ENCODE measurements at places on chromosomes 7 and 10.

DNA sequence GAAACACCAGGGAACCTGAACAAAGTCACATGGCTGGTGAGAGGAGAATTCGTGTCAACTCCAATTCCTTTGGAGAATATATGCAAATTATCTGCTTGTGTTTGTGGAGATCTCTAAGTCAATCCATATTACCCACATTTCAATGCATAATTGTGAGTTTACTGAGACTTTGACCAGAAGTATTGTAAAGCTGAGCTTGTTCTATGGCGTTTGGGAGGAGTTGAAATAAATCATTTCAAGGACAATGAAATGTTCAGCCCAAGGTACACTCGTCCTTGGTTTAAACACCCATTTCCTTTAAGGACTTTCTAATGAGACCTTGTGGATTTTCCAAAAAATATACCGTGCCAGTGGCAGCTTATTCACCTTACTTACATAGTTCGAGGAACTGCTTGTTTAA lies 186.6 kb upstream of the HDAC9 start:
- DNase-seq, result no peak

DNA sequence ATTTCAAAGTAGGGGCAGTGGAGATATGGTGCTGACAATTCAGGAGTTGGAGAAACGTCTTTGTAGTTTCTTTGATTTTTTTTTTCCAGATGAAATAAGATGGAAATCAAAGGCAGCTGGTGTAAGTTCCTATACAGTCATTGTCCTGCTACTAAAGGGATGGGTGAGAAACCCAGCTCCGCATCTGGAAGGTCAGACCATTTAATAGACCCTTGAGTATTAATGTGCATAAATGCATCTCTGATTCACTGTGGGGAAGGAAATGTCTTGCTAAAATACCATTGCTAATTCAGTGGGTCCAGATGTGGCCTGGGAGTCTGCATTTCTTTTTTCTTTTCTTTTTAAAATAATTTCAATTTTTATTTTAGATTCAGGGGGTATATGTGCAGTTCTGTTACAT lies 15.5 kb downstream of the ABCB4 start:
- no peak for DNase-seq

DNA sequence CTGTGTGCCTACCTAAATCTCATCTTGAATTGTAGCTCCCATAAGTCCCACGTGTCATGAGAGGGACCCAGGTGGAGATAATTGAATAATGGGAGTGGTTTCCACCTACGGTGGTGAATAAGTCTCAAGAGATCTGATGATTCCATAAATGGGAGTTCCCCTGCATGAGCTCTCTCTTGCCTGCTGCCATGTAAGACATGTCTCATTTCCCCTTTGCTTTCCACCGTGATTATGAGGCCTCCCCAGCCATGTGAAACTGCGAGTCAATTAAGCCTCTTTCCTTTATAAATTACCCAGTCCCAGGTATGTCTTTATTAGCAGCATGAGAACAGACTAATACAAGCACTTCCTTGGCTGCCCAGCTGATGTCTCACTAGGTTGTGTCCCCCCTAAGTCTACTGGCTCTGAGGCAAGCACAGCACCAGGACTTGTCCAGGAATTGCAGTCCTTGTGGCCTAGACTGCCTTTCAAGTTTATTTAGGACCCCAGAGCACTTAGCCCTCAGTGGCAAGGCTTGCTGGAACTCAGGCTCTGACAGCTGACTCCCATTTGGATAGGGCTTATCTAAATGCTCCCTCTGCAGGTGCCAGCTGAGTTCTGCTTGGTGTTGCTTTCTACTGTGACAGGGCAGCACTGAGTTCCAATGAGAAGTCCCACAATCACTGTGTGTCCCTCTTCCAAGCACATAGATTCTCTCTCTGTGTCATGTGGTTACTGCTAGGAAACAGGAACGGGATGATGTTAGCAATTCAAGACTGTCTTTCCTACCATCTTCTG lies 59.0 kb upstream of the TAS2R16 start:
- DNase-seq, result no peak

GRCh38 chr7:100583132-100584053 lies 2.5 kb downstream of the LRCH4 start:
- peak; percentile 62 for DNase-seq

DNA sequence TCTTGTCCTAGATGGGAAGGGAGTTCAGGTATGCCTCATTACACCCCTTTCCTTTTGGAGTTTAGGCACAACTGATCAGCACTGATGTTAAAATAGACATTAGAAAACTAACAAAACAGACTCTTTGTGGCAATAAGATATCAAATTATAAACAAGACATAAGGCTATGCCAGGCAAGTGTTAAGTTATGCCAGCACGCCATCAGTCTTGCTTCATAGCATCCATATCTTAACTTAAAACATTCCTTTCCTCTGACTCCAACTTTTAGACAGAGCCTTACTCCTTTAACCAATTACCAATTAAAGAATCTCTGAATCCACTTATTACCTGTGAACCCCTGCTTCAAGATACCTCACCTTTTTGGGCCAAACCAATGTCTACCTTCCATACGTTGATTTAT lies 126.2 kb upstream of the ETV1 start:
- DNase-seq, result no peak

DNA sequence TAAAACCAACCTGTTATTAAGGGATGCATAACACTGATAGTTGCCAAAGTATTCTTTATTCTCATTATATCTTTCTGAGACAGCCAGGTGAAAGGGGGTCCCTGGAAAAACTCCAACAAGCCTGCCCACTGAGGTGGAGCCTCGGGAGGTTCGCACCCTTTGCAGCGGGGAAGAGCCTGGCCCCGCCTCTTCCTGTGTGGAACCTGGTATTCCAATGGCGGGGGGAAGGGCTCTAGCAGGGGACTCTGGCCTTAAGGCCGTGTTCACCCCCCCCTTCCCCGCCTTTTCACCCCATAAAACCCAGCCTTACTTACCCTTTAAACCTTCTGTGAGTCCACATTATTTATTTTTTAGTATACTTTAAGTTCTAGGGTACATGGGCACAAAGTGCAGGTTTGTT lies 62.4 kb upstream of the PDK4 start:
- DNase-seq, result no peak

DNA sequence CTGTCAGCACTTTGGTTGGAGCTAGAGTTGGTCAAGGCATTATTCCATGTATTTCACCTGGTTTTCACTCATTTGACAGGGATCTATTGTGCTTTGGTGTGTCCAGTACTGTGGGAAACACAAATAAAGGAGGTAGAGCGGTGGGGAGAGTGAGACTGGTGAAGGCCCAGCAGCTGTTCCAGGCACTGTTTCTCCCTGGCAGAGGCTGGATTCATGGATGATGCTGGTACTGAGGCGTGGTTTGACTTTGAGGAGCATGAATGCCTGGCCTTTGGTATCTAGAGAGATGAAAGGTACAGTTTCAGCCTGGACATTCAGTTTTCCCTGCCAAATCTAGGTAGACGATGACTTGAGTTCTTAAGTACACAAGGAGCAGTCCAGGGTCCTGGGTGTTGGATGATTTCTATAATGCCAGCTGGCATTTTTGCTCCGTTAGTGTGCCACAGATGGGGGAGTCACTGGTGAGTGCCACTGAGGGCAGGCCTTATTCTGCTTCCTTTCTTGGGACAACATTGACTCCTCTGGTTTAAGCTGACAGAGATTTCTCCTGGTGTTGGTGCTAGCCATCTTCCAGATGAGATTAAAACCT lies 162.2 kb upstream of the BMPER start:
- DNase-seq, result no peak

DNA sequence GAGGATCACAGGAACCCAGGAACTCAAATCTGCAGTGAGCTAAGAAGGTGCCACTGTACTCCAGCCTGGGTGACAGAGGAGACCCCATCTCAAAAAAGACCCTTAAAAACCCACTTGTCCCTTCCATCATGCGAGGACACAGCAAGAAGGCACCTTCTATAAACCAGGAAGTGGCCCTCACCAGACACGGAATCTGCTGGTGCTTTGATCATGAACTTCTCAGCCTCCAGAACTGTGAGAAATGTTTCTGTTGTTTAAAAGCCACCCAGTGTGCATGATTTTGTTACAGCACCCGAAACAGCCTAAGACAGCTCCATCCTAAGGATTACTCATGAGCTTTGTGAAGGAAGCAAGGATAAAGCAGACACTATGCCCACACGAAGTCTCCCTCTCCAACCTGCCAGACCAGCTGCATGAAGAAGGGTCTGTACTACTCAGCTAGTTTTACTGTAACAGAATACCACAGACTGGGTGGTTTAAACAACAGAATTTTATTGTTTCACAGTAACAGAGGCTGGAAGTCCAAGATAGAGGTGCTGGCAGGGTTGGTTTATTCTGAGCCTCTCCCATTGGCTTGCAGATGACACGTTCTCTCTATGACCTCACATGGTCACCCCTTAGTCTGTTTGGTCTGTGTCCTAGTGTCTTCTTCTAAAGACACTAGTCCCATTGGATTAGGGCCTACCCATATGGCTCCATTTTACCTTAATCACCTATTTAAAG lies 13.7 kb downstream of the VIM start:
- no peak for DNase-seq

GRCh38 chr10:113423981-113424721 lies 128.7 kb upstream of the HABP2 start:
- no peak for DNase-seq

GRCh38 chr10:60644436-60645130 lies 133.7 kb upstream of the CDK1 start:
- no peak for DNase-seq

GRCh38 chr10:73910764-73911552 lies at the start of gene PLAU:
PLAU (plus strand) TSS chr10:73911132; CDS start chr10:73911556, 424 bp downstream.
- peak; percentile 66 for DNase-seq

GRCh38 chr10:14332903-14333302 lies 2.2 kb upstream of the FRMD4A start:
- DNase-seq, result no peak

DNA sequence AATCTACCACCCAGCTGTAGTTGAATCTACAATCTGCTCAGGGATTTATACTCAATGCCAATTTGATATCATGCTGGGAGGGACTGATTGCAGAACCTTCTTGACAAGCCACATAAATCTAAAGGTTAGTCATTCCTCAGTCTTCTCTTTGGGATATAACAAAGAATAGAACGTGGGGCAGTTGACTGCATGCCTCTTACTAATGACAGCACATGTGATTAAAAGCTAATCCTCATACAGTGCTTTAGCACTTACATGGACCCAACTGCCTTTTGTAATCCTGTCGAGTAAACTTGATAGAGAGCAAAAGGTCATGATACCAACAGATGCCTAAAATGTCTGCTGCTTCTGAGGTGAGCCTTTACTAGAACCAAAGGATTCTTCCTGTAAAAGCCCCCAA lies 12.3 kb downstream of the KLHL7 start:
- DNase-seq, result no peak

- DNase-seq, result no peak
These were observed 34.7 kb upstream of the SHH start for GRCh38 chr7:155846936-155847335.

DNA sequence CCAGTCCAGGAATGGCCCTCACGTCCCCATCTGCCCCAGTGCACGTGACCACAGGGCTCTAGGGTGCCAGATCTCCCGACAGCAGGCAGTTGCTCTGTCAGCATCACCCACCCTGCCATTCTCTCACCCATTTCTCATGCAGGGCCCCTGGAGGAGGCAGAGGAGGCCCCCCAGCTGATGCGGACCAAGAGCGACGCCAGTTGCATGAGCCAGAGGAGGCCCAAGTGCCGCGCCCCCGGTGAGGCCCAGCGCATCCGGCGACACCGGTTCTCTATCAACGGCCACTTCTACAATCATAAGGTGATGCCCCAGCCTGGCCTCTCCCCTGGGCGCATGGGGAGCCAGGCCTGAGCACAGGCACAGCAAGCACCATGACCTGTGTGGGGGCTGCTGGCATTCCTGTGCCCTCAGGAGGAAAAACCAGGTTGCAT lies 6.1 kb upstream of the DEPP1 start:
- no peak for DNase-seq

DNA sequence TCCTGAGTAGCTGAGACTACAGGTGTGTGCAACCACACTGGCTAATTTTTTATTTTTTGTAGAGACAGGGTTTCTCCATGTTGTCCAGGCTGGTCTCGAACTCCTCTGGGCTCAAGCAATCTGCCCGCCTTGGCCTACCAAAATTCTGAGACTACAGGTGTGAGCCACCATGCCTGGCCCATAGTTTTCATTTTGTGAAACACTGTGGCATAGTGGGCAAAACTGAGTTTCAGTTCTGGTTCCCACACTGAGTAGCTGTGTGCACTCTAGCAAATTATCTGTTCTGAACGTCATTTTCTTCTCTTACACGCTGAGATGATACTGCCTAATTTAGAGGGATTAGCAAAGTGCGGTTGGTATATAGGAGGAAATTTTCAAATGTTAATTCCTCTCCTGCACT lies 13.5 kb downstream of the ATP5MK start:
- DNase-seq, result no peak

DNA sequence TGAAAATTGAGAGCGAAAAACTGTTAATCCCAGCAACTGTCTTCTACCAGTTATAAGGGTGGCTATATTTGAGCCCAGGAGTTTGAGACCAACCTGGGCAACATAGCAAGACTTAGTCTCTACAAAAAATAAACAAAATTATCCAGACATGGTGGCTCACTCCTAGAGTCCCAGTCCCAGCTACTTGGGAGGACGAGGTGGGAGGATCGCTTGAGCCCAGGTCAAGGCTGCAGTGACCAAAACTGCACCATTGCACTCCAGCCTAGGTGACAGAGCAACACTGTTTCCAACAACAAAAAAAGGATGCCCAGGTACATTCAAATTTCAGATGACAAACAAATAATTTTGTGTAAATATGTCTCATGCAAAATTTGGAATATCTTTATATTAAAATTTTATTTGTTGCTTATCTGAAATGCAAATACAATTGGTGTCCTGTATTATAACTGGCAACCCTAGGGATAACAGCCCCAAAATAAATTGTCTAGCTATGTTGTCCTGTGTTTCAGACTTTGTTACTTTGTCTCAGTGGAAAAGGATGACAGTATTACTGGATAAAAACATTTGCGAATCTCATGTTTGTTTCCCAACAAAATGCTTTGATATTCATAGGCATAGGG lies 26.7 kb downstream of the FAM171A1 start:
- no peak for DNase-seq

- DNase-seq, result no peak
These were observed 32.7 kb upstream of the HHEX start for GRCh38 chr10:92657024-92657423.

- DNase-seq, result no peak
These were observed 42.8 kb upstream of the AKR1C2 start for GRCh38 chr10:5046410-5046809.

- DNase-seq, result no peak
These were observed 459.7 kb upstream of the SEMA3A start for GRCh38 chr7:84654273-84654672.

DNA sequence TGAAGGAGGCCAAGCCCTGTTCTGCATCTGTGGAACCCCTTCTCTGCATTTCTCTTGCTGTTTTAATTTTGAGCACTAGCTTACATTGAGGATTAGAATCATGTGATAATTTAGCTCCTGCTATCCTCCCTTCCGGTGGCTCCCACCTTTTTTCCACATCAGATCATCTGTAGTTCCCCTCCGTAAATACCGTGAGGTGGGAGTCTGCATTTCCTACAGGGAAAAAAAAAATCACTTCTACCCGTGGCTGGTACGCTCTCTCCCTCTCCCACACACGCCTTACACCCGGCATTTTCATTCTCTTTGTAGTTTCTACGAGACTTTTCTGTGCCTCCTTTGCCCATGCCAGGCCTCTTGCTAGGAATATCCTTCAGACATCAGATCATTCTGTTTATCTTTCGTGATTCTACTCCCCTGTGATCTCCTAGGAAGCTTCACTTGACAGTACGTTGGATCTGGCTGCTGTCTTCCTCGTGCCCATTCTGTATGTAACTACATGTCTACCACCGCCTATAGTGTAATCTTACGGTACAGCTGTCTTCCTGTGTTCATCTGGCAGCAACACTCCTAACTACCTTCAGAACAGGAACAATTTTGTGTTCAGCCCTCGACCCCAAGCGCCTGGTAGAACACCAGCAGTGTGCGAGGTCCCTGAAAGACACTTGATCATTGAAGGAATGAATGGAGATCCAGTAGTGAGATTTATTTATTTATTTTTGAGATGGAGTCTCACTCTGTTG lies 41.7 kb upstream of the OCM start:
- DNase-seq, result no peak

Data from GM13977 (cell line).